ENCODE measurements at places on chromosomes 6 and 20. TPM values are rescaled to one million over a fixed set of nuclear protein-coding genes. Genes with fewer than 3 reads are reported as not detected.
A peak's percentile ranks its signal among the peaks of the same experiment; 100 is the strongest.

GSTA4 gene
- total RNA-seq, result 17.9 TPM

TCP11 gene
- total RNA-seq, result not detected

CENPQ gene
- 8.2 TPM for total RNA-seq

ALDH8A1 gene
- total RNA-seq, result 0.95 TPM

NNAT gene
- 10.7 TPM for total RNA-seq

TP53TG5 gene
- not detected for total RNA-seq

MUC22 gene
- not detected for total RNA-seq

ERVFRD-1 gene
- not detected for total RNA-seq

GLP1R gene
- not detected for total RNA-seq

ABHD16B gene
- total RNA-seq, result not detected

FOXQ1 gene
- not detected for total RNA-seq

LY6G6F gene
- total RNA-seq, result not detected

SYCP2 gene
- 0.35 TPM for total RNA-seq

GRCh38 chr20:59624401-59624800, 20.1 kb downstream of the PHACTR3 start:
- DNase-seq, result no peak

DNA sequence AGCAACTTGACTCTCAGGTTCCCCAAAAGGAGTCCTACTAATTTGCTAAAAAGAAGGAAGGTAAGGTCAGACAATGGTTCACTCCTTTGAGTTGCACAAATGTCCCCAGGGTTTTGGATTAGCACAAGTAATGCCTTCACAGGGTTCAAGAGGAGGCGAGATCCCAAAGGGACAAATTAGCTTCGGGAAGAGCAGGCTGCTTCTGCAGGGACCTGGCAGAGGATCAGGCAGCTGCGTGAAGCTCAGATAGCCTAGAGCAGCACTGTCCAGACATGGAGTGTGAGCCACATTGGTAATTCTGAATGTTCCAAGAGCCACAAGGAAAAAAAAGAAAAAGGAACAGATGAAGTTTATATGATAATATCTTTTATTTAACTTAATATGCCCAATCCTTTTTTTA, 115.4 kb downstream of the CFAP61 start:
- DNase-seq, result no peak

GRCh38 chr6:3871515-3871914, 22.3 kb downstream of the FAM50B start:
- DNase-seq, result no peak

- no peak for DNase-seq
Observed at GRCh38 chr6:25229671-25230321, 49.4 kb upstream of the CARMIL1 start.

DNA sequence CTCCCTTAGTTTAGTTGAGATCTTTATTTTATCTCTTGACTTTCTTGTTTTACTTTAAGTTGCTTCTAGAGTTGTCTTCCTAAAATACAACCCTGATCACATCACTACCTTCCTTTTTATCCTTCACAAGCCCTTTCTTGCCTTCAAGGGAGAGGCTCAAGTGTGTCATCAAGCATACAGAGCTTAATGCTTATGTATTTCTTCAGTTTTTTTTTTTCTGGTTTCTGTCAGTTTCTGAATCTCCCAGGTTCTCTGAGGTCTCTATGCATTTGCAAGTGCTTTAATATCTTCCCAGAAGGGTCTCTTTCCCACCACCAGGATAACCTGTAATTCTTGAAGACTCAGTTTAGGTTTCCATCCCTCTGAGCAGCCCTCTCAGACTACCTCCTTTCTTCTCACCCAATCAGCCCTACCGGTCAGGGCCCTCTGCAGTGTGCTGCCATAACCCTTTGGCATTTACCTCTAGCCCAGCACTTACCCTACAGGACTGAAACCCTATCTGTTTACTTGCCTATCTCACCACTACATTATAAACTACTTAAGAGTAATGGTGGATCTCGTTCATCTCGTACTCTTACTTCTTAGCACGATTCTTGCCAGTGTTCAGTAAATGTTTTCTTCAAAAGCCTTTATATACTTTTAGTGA, 36.9 kb downstream of the EYA4 start:
- DNase-seq, result no peak

GRCh38 chr6:166586424-166587156, at the start of gene RAMACL:
TSS of gene RAMACL (minus strand) at chr6:166586678. CDS start at chr6:166586477, 201 bp downstream.
- no peak for DNase-seq

DNA sequence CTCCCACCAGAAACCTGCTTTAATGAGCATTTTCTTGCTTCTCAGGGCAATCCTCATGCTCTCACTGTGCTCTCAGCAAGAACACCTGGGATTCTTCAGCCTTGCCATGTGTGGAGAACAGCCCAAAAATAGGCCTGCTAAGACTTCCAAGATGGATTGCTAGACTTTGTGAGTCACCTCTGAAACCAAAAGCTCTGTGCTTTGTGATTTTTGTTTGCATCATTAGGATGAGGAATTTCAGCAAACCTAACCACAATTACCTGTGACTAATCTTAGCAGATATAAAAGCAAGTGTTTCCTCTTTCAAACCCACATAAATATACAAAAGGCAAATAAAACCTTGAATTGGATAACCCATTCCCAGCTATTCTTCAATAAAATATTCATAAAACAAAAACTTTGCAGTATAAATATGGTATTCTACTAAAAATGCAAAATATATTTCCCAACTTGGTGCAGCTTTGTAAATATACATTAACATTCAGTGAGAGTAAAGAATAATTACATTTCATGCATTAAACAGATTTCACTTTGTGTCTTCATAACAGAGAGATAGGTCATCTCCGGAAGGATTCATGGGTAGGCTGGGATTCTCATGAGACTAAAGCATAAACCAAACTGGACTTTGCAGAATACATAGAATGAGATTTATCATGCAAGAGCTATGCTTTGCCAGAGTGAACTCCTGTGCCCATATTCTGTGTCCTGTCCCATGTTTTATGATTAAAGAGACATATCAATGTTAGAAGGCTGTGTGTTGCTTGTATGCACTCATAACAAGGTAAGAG, 33.5 kb downstream of the TPBG start:
- DNase-seq, result no peak

DNA sequence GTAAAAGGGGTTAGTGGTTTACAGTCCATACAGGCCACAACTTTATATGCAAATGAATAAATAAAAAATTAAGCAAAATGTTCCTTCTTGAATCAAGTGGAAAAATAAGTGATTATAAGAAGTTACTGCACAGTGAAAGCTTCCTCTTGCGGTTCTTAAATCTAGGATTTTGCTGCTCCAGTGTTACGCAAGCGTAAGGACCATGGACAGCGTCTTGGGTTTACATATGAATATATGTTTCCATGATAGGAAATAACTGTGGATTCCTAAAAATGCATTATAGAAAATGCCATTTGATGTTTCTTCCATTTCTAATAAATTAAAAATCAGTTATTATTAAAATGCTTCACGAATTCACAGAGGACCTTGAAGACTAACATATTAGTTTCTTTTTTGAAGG, 176.6 kb upstream of the POU3F2 start:
- DNase-seq, result peak; percentile 3

- DNase-seq, result no peak
Observed at GRCh38 chr20:44319839-44320422, 8.9 kb upstream of the FITM2 start.

DNA sequence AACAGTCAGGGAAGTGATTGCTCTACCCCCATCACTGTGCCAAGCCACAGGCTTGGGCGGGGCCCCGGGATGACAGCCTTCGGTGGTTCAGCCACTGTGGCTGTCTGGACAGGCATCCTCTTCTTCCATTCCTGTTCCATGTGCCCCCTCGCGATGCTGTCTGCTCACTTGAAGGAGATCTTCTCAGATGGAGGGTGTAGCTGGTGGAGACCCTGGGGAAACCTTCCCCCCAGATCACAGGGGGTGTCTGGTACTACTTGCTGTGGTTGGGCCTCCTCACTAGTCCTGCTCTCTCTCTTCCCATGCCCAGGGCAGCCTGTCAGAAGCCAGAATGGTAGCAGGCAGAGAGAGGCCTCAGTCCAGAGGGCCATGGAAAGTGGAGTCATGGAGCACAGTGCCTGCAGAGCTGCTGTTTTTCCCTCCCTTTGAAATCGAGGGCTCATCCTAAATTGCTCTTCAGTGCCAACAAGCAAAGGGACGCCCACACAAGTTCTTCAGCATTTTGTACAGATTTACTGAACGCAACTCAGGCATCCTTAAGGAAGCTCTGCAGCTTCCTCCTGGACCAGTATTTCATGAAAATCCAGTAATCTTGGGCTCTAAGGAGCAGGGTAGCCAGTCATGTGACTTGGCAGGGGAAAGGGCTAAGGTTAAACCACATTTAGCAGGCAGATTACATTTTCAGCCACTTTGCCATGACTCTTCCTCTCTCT, 326.6 kb downstream of the ZFAND3 start:
- DNase-seq, result no peak

- no peak for DNase-seq
Observed at GRCh38 chr20:33785503-33785902, 25.6 kb upstream of the CHMP4B start.

GRCh38 chr6:23349521-23350147, 776.4 kb upstream of the NRSN1 start:
- DNase-seq, result peak; percentile 84

DNA sequence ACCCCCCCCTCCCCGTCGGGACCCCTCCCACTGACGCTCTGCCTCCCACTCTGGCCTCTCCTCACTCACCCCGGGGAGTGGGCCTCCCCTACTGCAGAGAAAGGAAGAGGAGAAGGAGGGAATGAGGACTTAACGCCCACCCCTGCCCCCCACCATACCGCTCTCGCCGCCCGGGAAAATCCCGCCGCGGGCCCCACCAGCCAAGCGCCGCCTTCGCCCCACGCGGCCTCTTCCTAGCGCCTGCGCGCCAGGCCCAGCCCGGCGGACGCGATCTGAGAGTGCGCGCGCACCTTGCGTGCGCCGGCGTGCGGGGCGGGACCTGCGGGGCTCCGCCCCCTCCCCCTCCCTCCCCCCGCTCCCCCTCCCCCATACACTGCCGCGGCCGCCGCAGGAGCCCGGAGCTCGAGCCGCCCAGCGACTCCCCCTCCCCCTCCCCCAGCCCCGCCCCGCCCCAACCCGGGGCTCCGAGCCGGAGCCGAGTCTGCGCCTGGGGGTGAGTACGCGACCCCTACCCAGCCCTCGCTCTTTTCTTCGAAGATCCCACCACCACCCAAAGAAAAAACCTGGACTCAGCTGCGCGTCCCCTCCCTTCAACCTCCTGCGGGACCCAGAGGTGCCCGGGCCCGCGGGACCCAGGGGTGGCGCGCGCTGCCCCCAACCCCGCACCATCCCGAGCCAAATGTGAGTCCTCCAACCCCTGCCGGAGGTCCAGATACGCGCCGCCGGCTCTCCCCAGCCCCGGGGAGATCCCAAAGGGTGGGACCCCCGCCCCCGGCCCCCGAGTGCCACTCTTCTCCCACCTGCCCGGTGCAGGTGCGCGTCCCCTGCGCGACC, at the start of the genes MRPL14 and TMEM63B:
Gene MRPL14 (minus strand): TSS at position 267 of the 834 bp plus-strand sequence. CDS start 10,841 bp downstream, outside the sequence.
Gene TMEM63B (plus strand): TSS at position 369 of the 834 bp plus-strand sequence. CDS start 7,031 bp downstream, outside the sequence.
- DNase-seq, result peak; percentile 81

DNA sequence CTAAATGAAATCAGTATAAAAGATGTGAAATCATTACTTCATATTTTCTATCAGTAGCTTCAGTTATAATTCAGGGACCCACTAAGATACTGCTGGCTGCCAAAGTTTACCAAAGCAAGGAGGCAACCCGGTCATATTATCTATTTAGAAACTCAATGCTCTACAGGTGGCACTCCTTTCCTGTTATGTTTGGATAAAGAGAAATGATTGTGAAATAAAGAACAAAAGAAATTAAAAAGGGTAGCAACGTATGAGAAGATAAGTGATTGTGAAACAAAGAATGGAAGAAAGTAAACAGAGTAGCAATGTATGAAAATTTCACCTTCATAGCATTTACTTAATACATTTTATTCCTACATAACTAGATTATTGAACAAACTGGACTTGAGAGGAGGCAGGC, 45.2 kb downstream of the RSPH3 start:
- no peak for DNase-seq
